ENCODE measurements at places on chromosomes 1 and 21.

DNA sequence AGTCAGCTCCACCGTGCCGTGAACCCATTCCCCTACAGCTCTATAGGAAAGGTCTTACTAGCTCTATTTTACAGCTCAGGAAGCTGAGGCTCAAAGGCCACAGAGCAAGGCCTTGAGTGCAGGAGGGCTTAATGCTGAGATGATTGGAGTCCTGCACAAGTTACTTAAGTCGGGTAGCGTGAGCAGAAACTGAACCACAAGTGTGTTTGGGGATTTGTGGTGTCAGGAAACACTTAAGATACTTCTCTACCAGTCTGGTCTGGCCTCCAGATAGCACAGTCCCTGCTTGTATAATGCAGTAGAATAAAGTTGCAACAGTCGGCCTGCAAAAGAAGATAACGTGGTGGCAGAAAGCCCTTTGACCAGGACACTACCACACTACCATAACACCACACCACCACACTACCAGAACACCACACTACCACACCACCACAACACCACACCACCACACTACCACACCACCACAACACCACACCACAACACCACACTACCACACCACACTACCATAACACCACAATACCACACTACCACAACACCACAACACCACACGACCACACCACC is 118.1 kb downstream of the SPSB1 start:
- DNase-seq, result peak; percentile 78

GRCh38 chr1:20891091-20891490 is 104.0 kb upstream of the HP1BP3 start:
- no peak for DNase-seq

GRCh38 chr21:46033410-46034400 is 52.1 kb downstream of the COL6A1 start:
- no peak for DNase-seq

DNA sequence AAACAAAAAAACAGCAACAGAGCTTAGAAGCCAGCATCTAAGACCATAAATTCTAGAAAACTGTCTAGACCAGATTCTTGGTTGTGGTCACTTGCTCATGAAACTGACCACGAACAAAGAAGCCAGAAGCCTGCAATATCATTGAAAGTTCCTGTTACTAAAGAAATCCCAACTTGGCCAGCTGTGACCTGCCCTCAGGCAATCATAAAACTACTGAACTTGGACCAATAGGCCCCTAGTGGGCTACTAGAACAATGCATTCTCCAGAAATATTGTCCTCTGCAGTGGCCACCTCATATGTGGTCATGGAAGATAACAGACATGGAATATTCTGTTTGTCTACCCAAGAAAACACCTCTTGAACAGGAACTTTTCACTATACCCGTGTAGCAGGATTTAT is 87.7 kb downstream of the SPATA17 start:
- DNase-seq, result no peak

GRCh38 chr21:34362670-34363069 is 1.1 kb upstream of the KCNE2 start:
- DNase-seq, result no peak

- no peak for DNase-seq
Observed at GRCh38 chr1:58763214-58763613, 20.6 kb downstream of the JUN start.

- DNase-seq, result no peak
Observed at GRCh38 chr1:53401813-53402745, 57.1 kb upstream of the DMRTB1 start.

- DNase-seq, result no peak
Observed at GRCh38 chr1:96782856-96783255, 61.3 kb downstream of the PTBP2 start.
